ENCODE measurements at places on chromosomes 12 and 14.

- no peak for DNase-seq
Observed at GRCh38 chr12:105289114-105289904, 41.2 kb upstream of the C12orf75 start.

DNA sequence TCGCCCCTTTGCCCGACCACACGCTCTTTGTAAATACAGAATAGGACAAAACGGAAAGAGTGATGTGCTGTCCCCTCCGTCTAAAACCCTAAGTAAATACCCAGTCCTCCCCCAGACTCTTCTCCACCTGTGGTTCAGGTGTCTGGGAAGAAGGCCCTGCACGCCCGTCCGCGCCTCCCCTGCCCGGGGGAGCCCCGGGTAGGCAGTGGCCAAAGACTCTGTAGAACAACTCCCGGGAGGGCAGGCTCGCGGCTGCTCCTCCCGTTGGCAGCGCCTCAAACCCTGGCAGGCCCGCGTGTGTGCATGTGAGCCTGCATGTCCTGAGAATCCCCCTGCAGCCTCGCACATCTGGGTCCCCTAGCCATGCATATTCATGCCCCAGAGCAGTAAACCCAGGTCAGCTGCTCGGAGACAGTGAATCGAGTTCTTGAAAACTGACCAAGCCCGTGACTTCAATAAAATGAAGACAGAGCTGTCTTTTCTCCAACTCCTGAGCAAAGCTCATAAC is 165.8 kb downstream of the MON2 start:
- no peak for DNase-seq

DNA sequence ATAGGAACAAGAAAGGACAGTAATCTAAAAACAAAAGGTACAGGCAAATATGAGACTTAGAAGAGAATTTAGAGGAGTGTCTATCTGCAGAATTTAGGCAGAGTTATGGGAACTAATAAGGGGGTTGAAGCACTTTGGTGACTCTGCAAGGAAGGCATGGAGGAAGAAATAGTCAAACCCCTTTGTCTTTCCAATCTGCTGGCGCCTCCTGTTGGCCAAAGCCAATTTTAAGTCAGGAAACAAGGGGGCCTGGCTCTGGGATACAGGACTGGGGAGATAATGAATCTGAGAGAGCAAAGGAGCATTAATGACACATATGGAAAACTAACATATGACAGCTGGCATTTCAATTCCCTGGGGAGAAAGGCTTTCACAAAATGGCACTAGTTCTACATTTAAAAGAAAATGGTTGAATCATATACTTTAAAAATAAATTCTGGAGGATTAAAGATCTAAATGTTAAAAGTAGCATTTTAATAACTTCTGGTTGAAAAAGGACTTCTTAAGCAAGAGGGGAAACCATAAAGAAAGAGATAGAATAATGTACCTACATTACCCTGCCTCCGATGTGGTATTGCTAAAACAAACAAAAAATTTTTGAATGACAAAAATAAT is 48.5 kb upstream of the CSRP2 start:
- DNase-seq, result peak; percentile 53

DNA sequence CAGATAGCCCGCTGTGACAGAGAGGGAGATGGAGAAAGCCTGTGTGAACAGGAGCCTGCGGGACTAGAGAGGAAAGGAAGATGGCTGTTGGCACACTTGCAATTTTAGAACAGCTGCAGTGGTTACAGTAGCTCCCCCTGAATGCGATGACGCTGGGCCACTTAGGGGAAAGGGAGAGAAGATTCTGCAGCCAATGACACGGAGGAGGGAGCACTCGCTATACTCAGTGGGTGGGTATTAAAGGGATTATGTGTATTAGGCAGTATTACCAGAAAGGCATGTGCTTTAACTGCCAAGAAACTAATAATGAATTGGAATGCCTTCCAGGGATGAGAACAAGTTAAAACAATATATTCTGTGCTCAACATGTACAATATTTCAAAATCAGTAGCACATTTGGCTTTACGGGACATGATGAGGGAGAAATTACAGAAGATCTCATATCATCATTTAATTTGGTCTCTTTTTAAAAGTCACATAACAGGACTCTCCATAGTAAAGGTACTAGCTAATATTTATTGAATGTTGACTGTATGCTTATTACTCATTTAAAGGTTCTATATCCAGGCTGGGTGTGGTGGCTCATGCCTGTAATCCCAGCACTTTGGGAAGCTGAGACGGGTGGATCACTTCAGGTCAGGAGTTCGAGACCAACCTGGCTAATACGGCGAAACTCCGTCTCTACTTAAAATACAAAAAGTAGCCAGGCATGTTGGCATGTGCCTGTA is 35.9 kb upstream of the FOS start:
- DNase-seq, result no peak

- no peak for DNase-seq
Observed at GRCh38 chr14:100443603-100444002, 120.5 kb downstream of the SLC25A47 start.

- DNase-seq, result no peak
Observed at GRCh38 chr14:31788340-31788739, 227.1 kb downstream of the NUBPL start.

- DNase-seq, result no peak
Observed at GRCh38 chr14:94050231-94050880, 24.2 kb downstream of the OTUB2 start.

DNA sequence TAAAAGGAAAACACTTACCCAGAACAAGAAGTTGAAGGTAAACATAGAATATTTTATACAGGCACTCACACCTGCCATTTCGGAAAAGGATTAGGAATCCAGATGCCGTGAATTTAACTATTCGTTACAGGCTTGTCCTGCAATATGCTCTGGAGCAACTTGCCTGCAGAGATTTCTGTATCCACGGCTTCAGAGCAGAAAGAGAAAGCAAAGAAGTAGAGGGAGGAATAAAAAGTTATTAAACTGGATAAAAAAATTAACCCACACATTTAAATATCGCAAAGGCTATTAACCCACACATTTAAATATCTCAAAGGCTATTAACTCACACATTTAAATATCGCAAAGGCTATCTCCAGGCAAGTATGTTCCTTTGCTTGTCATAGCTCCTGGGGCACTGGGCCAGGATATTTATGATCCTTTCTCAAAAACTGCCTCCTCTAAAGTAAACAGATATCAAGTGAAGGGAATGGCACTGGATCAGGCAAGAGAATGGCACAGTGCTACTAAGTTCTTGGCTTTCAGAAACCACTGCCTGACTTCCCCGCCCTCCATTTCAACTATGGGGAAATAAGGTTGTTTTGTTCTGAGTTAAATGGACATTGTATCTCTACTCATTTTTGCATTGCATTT is at the start of gene TSPAN8:
TSS of gene TSPAN8 (minus strand) at position 399 of the 633 bp plus-strand sequence. CDS start at position 78, 321 bp downstream.
- no peak for DNase-seq

GRCh38 chr14:73789989-73790581 is 61.5 kb upstream of the PTGR2 start:
- no peak for DNase-seq

GRCh38 chr14:29521526-29522137 is 406.0 kb downstream of the PRKD1 start:
- DNase-seq, result no peak

GRCh38 chr12:115794659-115795081 is 482.8 kb downstream of the MED13L start:
- no peak for DNase-seq

GRCh38 chr12:103879878-103880277 is 38.8 kb upstream of the NT5DC3 start:
- no peak for DNase-seq

DNA sequence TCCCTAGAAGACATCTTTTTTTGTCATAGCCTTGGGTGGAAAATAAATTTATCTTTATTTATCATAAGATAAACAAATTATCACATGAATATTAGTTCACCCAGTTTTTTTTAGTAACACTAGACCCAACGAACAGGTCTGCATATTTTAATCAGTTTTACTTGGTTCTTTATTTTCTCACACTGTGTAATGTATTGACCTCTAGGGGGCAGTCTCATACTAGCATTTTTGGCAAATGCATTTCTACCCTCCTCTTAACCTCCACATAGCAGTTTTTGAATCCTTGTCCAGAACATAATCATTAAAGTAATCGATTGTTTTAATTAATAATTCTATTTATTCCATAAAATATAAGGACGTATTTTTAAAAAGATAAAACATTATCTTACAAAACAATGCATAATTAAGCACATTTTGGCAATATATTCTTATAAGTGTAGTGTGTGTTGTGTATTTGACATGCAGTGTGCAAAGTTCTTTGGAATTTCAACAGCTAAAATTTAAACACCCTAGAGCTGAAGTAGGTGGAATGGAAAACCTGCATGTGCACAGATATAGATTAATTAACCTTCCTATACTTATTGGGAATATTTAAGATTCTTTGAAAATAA is 31.6 kb upstream of the PTPRQ start:
- DNase-seq, result no peak

DNA sequence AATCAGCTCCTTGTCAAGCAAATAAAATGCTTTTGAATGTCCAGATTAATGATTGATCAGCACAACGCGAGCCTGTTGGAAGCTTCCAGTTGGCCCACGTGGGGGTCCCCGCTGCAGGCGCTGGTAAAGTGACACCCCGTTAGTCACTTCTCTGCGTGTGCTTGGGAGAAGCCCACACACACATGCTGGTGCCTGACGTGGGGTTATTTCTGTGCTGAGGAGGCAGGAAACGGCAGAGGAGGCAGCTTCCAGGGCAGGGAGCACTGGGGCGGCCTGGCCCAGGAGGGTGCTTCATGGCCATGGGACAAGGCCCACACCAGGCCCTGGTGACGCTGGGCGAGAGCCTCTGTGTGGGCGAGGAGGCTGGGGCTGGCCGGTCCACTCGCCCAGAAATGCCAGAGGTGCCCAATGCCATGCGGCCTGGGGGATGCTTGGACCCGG is 101.5 kb downstream of the KIF26A start:
- DNase-seq, result peak; percentile 4

- DNase-seq, result no peak
Observed at GRCh38 chr14:51039252-51039651, 55.7 kb downstream of the TRIM9 start.

- no peak for DNase-seq
Observed at GRCh38 chr14:50339178-50339804, 27.2 kb downstream of the DMAC2L start.

- no peak for DNase-seq
Observed at GRCh38 chr12:30197392-30198057, 413.8 kb upstream of the TMTC1 start.

GRCh38 chr14:93220509-93220908 is 13.5 kb downstream of the UBR7 start:
- no peak for DNase-seq

DNA sequence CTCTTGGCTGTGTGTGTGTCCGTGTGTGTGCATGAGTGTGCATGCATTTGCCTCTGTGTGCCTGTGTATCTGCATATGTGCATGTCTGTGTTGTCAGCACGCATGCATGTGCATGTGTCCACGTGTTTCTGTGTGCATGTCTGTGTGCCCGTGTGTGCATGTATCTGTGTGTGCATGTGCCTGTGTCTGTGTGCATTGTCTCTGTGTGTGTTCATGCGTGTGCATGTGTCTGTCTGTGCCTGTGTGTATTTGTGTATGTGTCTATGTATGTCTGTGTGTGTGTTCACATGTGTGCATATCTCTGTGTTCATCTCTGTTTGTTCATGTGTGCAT is 1.1 kb upstream of the GALNT9 start:
- no peak for DNase-seq
